DMS53 (cell line): ENCODE measurements at places on chromosomes 3 and 15.

DNA sequence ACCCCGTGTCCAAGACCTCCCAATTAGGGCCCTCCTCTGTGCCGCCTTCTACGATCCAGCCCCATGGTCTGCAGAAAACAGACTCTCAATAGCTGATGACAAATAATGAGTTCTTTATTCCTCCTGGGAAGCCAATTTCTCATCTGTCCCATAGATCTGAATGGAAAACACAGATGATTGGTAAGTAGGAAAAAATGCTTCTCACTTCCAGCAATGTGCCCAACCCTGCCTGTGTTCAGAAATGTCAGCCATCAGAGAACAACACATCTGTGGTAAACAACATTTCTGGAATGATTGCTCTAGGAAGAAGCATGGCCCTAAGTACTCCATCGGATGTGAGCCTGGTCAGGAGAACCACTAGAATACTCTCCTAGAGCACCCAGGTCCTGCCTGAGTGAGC, 240.5 kb upstream of the HES1 start:
- no peak for DNase-seq

DNA sequence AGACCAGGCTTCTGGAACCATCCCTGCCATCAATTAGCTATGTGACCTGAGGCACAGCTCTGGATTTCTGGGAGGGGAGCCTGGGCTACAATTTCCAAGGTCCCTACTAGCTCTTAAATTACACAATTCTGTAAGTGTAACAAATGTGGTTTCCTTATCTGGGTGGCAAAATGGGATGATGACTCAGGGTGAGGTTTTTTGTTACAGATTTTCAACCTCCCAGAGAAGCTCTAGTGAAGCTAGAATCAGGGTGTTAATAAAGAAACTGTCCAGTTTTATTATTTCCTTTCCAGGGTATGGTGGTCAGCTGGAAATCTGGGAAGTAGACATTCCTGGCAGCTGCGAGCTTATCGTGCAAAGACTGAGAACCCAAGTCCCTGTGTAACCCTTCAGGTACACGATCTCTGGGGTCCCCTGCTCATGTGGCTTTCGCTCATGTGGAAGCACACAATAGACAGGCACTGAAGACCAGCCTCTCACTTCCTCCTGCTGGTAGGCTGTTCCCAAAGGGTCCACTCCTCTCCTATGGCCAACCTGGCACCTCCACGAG, 7.3 kb downstream of the RAB27A start:
- DNase-seq = no peak

GRCh38 chr3:88509582-88509981, 359.8 kb downstream of the C3orf38 start:
- peak; percentile 46 for DNase-seq

DNA sequence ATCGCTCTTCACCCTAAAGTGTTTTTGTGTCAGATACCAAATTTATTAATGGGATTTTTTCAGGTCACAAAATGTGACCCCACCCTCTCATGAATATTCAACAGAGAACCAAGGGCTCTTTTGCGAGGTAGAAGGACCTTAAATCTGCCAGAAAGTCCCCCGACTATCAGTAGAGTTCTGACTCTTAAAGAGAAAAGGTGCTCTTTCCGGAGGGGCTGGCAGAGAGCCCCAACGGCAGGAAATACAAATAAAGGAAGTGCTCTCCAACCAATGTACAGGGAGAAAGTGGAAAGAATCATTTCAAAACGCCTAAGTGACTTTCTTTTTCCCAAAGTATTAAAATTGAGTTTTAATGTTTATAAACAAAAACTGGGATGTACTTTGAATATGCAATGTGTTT, 517.2 kb downstream of the FOXP1 start:
- DNase-seq = peak; percentile 31

DNA sequence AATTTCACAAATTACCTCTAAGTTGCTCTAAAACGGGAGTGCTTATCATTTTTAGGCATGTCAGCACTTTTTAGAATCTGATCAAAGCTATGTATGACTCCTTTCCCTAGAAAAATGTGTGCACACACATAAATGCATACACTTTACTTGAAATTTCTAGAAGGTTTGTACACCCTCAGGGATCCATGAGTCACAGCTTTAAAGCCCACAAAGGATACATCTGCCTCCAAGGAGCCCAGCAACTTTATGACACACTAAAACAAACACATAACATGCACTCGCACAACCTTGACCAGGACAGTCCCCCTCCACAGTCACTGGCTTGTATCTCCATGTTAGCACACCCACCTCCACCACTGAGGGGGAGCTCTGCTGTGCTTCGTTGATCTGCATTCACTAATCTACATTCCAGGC, 722.0 kb upstream of the CFAP20DC start:
- peak; percentile 23 for DNase-seq

DNA sequence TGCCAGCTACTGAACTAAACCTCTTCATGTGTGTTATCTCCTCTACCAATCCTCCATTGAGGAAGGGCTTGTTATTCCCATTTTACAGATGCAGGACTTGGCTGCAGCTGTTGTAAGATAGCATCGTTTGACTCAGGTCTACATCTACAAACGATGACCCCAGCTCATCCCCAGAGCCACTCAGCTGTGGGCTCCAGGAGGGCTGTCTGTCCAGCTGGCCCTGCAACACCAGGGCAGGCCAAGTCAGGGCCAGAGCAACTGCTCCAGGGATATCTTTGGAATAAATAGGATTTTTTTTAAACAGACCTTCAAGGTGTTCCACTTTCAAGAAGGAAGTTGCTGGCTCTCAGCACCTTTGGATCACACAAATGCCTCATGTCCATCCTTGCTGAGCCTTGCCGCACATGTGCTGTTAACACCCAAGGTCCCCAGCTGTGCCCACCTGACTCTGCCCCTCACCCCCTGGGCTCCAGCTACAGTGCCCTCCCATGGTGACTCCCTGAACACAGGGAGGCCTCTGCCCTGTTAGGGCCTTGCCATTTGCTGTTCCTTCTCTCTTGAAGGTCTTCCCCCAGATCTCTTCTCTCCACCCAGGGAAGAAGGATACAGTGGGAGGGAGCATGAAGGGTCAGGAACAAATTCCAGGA, 31.0 kb downstream of the ALDH1L1 start:
- DNase-seq = no peak

DNA sequence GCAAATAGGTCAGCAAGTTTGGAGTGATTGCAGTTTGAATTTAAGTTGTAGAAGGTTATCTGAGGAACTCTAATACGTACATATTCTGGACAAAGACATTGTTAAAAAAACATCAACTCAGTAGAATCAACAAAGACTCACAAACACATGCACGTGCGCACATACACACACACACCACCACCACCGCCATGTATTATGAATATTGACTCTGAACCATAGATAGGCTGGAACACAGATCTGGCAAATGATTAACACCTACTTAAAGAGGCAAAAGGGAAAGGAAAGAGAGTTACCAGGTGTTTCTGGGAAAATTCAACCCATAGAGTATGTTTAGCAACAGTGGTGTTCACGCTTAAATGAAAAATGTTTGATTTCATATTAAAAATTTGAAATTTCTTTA, 334.2 kb upstream of the ALCAM start:
- peak; percentile 81 for DNase-seq

DNA sequence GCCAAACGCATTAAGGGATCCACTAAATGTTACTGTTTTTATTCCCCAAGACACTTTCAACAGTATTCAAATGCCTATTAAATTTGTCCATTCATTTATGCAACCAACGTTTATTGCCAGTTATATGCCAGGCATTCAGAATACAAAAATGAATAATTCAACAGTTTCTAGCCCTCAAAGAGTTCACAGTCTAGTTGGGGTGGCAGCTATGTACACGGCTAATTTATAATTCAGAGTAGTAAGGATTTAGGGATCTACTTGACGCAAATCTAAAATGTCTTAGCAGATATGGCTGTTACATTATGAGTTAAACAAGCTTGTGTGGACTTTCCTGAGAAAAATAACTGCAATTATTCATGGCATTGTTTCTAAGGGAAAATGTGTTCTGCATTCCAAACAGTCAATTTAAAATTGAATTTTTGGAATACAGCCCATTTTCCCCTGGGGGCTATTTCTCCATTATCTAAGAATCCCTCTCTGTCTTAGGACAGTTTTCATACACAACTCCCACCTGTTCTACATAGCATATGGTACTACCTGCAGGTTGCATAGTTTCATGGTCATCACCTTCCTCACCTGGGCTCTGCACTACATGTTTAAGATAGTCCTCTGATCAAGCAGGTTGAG, 11.5 kb upstream of the MSL2 start:
- no peak for DNase-seq

DNA sequence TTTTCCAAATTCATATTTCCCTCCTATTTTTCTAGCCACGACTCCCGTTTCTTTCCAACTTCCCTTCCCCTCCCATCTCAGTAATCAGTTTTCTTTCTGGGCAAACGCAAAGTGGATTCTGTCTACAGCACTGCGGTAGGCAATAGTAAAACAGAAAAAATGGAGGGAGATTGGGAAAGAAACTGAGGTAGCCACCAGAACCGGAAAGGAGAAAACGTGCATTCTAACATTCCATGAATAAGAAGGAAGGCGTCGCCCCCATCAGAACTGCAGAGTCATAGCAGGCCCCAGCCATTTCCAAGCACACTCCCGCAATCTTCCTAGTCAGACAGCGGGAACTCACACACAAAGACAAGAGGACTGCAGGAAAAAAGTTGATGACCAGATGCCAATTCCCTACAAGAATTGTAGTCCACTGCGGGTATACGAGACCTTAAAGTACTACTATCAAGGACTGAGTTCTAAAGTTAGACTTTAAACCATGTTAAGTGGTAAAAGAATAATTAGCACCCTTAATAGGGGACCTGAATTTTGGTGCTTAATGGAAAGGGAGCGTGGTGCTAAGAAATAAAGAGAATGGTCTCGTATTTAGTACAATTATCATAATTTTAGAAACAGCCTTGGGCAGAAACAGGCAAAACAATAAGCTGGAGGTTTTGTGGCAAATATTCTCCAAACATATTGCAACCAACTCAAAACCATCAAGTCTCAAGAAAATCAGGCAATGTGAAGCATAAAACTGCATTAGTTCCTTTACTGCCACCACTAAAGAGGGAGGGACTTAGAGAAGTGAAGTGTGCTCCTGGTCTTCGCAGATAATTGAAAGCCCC, 1.4 kb downstream of the PFN2 start:
- DNase-seq = peak; percentile 71

DNA sequence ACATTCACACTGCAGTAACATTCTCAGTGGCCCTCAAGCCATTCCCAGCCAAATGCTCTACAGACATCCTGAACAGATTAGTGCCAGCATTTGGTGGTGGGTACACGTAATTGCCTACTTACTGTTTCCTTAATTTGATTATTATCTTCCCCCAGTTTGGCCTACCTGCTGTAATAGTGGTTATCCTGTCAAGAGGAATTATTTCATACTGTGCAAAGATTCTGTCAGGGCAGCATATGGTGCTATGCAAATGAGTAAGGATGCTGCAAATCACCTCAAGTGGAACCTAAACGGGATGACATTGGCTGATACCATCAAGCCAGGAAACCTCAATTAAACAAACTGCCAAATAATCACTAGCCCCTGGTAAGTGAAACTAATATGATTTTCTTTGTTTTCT, 88.7 kb downstream of the SEMA6D start:
- no peak for DNase-seq

- no peak for DNase-seq
Measured at GRCh38 chr15:34713635-34714034, 41.2 kb downstream of the GJD2 start.

DNA sequence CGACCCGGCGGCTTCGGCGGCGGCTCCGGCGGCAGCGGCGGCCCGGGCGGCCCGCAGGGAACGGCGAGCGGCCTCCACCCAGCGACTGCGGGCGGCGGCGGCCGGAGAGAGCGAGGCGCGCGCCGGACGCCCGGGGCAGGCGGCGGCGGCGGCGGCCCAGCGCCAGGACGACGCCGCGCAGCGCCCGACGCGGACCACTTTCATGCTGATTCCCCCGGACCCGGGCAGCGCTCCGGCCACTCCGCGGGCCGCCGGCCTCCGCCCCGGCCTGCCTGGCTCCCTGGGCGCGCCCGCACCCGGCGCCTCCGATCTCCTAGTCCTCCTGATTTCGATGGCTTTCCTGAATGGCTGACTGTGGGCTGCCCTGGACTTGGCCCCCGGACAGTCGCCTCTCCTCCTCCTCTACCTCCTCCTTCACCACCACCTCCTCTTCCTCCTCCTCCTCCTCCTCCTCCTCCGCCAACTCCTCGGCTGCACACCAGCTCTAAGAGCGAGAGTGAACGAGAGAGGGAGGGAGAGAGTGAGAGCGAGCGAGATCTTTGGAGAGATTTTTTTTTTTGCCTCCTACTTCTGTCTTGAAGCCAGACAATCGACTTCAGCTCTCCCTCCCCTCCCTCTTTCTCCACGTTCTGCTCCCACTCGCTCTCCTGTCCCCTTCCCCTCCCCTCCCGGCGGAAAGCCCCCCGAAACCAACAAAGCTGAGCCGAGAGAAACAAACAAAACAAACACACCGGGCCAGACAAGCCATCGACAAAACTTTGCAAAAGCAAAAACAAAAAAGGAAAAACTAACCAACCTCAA, 844 bp downstream of the NR2F2 start:
- no peak for DNase-seq

DNA sequence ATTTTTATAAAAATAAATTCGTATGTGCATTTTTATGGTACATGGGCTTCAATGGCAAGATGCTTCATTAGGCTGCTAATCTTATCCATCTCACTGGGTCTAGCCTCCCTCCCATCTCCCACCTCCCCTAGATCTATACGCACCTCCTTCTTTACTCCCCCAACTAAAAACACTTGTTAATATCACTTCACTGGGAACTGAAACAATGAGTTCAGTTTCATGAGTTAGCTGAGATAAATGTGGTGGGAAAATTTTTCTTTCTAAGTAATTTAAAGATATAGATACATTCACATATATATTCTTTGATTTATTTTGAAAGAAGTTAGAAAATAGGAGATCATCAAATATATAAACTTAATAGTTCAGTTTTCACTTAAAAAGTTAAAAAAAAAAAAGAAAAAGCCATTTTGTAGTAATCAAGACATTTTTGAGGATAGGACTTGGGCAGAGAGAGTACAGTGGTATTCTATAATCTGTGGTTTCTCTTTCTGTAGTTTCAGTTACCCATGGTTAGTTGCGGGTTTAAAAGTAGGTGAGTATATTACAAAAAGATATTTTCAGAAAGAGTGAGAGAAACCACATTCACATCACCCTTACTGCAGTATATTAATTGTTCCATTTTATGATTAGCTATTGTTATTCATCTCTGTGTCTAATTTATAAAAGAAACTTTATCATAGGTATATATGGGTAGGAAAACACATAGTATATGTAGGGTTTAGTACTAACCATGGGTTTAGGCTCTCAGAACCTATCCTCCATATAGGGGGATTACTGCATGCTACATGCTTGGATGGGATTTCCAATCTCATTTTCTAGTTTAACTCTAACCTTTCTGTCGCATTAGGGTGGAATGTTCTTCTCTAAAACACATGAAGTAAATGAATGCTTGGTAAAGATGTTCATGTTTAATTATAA, 316.0 kb upstream of the CBLB start:
- DNase-seq = no peak

DNA sequence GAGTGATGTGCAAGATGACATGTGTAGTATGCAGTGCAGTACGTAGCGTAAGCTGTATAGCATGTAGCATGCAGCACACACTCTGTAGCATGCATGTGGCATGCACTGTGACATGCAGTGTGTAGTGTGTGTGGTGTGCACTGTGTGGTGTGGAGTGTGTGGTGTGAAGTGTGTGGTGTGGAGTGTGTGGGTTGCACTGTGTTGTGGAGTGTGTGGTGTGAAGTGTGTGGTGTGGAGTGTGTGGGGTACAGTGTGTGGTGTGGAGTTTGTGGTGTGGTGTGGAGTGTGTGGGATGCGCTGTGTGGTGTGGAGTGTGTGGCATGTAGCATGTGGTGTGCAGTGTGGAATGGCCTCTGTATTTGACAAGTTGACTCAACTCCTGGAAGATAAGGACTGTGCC, 39.2 kb downstream of the ROPN1B start:
- no peak for DNase-seq

- DNase-seq = no peak
Measured at GRCh38 chr3:186477876-186478275, 66.3 kb downstream of the CRYGS start.
